ENCODE measurements at places on chromosomes 11 and 22. TPM values are rescaled to one million over a fixed set of nuclear protein-coding genes. Genes with fewer than 3 reads are reported as not detected.

Gene MMP8
- not detected for total RNA-seq

Gene PNPLA5
- total RNA-seq = not detected

Gene SLC5A4
- total RNA-seq = 4.7 TPM

Gene P4HA3
- total RNA-seq = 31.0 TPM

Gene CASP1
- total RNA-seq = 20.0 TPM

All from bladder microvascular endothelial cell (primary cell).